GM18507 (cell line): ENCODE measurements at places on chromosomes 11 and 22.

GRCh38 chr11:72989727-72990126 lies 152.4 kb downstream of the FCHSD2 start:
- DNase-seq, result no peak

DNA sequence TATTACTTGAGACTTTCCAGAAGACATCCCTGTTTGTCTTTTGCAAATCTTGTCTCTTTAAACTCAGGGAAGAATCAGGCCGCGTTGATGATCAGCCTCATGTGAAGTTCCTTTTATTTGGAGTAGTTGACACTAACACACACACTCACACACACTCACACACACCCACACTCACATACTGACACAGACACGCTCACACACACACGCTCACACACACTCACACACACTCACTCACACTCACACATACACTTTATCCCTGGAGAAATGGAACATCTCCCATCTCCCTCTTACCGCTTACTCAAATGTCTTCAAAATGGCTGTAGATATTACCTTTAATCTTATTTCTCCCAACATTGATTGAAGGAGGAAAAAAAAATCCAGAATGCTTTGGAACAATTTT lies 129.0 kb downstream of the PKNOX2 start:
- DNase-seq, result no peak

DNA sequence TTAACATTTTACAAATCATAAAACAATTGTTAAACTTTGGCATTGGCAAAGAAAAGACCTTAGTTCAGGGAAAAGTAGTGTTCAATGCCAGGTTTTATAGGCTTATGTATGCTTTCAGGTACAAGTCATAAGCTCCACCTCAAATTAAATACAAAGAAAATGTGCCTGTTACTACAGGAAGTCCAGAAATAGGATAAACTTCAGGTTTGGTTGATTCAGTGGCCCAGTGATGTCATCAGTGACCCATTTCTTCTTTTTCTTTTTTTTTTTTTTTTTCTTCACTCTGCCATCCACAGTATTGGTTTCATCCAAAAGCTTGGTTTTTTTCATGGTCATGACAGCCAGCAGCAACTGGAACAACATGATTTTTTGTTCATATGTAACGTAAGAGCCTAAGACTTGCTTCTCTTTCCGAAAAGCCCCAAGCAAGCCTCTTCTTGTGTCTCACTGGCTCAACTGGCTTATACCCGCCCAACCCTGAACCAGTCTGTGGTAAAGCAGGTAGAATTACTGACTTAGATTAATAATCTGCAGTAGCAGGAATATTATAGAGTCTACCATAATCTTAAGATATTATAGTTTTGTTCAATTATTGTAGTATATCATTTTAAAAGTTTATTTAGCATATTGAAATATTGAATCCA lies 46.2 kb downstream of the TTC17 start:
- DNase-seq, result no peak

DNA sequence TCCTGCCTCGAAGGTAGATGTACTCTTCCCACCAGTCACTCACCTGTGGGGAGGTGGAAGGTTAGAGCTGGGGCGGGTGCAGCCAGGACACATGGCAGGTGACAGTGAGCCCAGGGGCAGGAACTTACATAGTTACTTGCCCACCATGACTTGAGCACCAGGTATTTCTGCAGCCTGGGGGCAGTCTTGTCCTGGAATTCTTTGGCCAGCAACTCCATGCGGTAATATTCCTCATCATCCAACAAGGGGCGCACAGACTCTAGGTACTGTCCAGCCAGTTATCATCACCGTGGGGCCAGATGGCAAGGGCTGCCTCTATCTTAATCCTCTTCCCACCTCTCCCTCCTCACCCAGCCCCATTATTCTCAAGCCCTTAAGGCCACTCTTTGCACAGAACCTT lies 2.2 kb downstream of the CPT1B start:
- no peak for DNase-seq

DNA sequence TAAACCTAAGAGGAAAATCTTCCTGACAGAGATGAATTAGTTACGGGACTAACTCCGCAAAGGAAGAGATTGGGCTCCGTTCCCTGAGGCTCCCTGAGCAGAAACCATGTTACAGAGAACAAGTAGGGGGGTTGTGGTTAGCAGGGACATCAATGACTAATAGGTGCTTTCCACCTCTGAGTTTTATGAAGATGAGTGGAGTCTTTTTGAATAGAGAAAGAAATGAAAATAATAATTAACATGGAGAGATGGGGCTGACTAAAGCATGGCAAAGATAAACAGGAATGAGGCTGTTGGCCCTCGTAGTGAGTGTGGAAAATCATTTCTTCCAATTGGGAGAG lies 47.5 kb upstream of the PICALM start:
- DNase-seq, result peak; percentile 48
